NCI-H526 treated with DMSO at 0.1 percent for 48 hours (cell line): ENCODE measurements at places on chromosomes 2 and 18.

- DNase-seq = no peak
Observed at GRCh38 chr18:959854-960253, 55.2 kb downstream of the ADCYAP1 start.

GRCh38 chr2:235347691-235348090 lies 146.2 kb upstream of the AGAP1 start:
- no peak for DNase-seq

- DNase-seq = no peak
Observed at GRCh38 chr18:37672932-37673595, 107.5 kb upstream of the CELF4 start.

- no peak for DNase-seq
Observed at GRCh38 chr2:27730261-27730662, 41.3 kb upstream of the MRPL33 start.

DNA sequence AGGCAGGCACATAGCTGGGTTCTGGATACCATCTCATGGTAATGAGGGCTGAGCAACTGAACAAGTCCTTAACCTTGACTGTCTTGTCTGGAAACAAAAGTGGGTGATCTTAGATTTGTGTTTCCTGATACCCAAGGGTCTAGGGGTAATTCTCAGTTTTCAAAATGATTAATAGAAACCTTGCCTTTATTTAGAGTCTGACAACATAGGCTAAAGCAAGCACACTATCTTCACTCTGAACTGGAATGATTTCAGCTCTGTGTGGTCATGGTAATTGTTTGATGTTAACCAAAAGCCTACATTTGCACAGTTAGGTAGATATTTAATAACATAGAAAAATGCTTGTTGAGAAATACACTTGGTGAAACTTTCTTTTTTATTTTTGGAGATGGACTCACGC lies 6.8 kb upstream of the LAMA3 start:
- DNase-seq = no peak
